ENCODE measurements at places on chromosomes 1 and 21. TPM values are rescaled to one million over a fixed set of nuclear protein-coding genes. Genes with fewer than 3 reads are reported as not detected.

GRCh38 chr21:37375866-37376574 is 9.4 kb downstream of the DYRK1A start:
- H3K36me3 ChIP-seq, result no peaks in the 10 kb centered on the region
- H3K27ac ChIP-seq, result no peak overlapping the region
- no peaks in the 10 kb centered on the region for H3K27me3 ChIP-seq
- H3K4me3 ChIP-seq, result no peak overlapping the region
- peaks cover 12% of the 10 kb centered on the region for H3K4me1 ChIP-seq

The FGR gene
- total RNA-seq, result 1.4 TPM

DNA sequence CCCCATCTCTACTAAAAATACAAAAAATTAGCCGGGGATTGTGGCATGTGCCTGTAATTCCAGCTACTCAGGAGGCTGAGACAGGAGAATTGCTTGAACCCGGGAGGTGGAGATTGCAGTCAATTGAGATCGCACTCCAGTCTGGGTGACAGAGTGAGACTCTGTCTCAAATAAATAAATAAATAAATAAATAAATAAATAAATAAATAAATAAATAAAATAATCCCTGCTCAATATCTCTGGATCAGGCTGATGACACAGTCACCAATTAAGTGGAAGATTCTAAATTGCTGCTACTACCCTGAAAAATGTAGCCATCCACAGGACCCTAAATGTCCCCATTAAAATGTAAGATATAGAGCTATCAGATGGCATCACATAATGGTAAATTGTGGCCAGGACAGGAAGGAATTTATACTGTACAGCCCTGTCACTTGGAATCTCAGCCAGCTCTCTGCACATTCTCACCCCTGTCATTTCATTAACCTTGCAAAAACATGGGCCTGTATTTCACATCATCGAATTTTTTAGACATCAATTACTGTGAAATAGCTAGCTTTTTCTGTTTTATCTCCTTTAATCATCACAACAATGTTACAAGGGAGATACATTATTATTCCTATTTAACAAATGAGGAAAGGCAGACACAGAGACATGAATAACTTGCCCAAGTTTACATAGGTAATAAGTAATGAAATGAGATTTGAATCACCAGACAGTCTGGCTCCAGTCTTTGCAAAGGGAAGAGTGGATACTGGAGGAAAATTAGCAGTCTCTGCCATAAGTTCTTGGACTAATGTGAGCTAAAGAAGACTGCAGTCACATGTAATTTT is 56.7 kb upstream of the NTPCR start:
- no peaks in the 10 kb centered on the region for H3K36me3 ChIP-seq
- H3K4me3 ChIP-seq, result no peak overlapping the region
- H3K27ac ChIP-seq, result no peak overlapping the region
- no peaks in the 10 kb centered on the region for H3K4me1 ChIP-seq
- no peaks in the 10 kb centered on the region for H3K27me3 ChIP-seq
- no peak for DNase-seq

The ERG gene
- 6.7 TPM for total RNA-seq

DNA sequence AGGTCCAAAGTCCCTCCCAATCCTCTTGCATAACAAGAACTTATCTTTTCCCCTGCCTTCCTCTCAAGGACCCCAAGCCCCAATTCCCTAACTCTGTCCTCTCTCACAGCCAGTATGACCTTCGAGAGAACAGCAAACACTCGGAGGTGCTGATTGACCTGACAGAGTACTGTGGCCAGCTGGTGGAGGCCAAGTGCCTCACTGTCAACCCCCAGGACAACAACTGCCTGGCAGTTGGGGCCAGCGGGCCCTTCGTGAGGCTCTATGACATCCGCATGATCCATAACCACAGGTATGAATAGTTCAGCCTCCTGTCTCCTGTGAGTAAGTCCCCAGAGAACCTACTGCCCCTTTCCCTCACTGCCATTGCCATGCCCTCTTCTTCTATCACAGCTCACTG is 29.9 kb upstream of the TMEM222 start:
- no peaks in the 10 kb centered on the region for H3K4me1 ChIP-seq
- H3K27ac ChIP-seq, result no peak overlapping the region

The BMP8A gene
- total RNA-seq, result 1.4 TPM

DNA sequence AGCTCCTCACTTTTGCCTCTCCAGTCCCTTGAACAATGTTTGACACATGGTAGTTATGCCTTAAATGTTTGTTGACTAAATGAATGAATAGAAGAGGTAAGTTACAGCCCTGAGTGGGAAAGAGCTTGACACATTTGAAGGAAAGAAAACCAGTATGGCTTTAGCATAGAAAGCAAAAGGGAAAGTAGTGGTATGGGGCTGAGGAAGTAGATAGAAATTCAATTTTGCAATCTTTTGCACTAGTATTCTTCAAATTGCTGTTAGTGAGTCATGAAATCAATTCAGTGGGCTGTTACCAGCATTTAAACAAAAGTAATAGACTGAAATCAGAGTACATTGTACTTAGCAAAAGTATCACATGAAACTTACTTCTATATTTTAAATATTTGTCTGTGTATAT is 21.1 kb downstream of the PLA2G4A start:
- DNase-seq, result no peak
- H3K27ac ChIP-seq, result no peak overlapping the region
- H3K36me3 ChIP-seq, result no peaks in the 10 kb centered on the region

The FCER1A gene
- total RNA-seq, result 0.47 TPM

- DNase-seq, result peak; percentile 74
- H3K36me3 ChIP-seq, result no peaks in the 10 kb centered on the region
- no peaks in the 10 kb centered on the region for H3K4me1 ChIP-seq
These were observed 35.9 kb downstream of the ITPKB start for GRCh38 chr1:226702957-226703831.

DNA sequence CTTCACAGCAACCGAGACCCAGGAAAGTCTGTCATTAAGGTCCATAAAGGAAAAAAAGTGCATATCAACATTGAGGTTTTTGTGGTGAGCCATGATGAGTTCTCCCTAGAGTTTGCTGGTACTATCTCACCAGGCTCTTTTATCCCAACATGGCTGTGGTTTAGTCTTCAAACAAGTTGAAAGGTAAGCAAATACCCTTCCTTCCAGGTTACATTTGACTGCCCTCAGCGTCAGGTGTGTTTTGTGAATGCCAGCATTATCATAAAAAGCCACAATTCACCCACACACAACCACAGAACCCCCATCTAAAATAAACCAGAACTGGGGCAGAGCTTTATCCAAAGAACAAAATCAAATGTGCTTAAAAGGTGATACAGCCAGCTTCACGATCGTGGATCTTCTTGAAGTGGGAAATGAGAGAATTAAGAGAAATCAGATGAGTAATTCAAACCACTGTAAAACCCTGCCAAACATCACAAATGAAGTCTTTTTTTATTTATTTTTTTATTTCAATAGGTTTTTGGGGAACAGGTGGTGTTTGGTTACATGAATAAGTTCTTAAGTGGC is 64.7 kb downstream of the SETD4 start:
- H3K36me3 ChIP-seq, result no peaks in the 10 kb centered on the region
- no peak overlapping the region for H3K27ac ChIP-seq
- no peak for DNase-seq
- H3K4me1 ChIP-seq, result no peaks in the 10 kb centered on the region
- H3K27me3 ChIP-seq, result no peaks in the 10 kb centered on the region

- no peaks in the 10 kb centered on the region for H3K27me3 ChIP-seq
- peaks cover 19% of the 10 kb centered on the region for H3K4me1 ChIP-seq
- H3K27ac ChIP-seq, result peak overlapping the region; percentile 94
- no peak for DNase-seq
- H3K4me3 ChIP-seq, result peak overlapping the region; percentile 93
These were observed 945 bp downstream of the WDR3 start for GRCh38 chr1:117930484-117930883.

DNA sequence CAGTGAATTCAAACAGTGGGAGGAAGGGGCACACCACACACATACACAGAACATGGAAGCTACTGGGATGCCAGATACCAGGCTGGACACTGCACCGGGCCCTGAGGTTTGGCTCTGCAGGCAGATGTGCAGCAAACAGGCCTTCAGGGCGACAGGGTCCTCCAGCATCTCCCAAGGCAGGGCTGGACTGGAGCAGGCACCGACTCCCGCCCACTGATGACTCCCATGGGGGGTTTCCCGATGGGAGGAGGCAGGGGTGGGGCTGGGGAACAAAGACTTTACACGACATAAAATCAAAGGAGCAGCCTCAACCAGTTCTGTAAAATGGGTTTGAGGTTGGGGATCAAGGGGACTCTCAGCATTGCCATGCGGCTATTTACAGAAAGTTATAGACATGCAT is 118.1 kb downstream of the SYT2 start:
- H3K27me3 ChIP-seq, result no peaks in the 10 kb centered on the region
- no peaks in the 10 kb centered on the region for H3K36me3 ChIP-seq
- DNase-seq, result no peak
- no peak overlapping the region for H3K4me3 ChIP-seq

The TESK2 gene
- total RNA-seq, result 15.3 TPM

GRCh38 chr1:204240233-204240632 is 26.4 kb upstream of the GOLT1A start:
- no peaks in the 10 kb centered on the region for H3K36me3 ChIP-seq
- H3K27me3 ChIP-seq, result no peaks in the 10 kb centered on the region
- H3K27ac ChIP-seq, result no peak overlapping the region
- no peak for DNase-seq
- H3K4me3 ChIP-seq, result no peak overlapping the region

DNA sequence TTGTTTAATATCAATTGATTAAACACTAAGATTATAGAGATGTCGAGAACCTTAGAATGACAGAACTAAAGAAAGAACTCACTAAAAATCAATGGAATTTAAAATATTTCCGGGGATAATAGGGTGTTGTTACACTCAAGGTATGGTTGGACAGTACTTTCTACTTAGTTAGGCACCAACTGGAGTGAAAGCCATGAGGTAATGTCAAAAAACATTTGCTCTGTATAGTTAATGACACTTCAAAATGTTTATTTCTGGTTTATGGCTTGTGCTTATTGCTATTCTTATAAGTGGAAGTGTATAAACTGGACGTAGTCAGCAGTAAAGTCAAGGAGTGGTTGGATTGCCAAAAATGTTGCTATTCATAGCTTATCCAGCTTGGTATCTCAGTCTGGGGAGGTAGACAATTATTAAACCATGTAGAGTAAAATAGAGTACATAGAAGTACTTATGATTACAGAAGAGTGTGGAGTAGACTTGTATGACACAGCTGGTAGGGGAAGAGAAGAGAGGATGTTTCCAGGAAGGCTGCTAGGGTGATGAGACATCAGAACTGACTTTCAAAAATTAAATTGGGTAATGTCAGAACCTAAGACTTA is 56.5 kb upstream of the BMP8A start:
- no peak overlapping the region for H3K4me3 ChIP-seq
- no peaks in the 10 kb centered on the region for H3K27me3 ChIP-seq
- H3K27ac ChIP-seq, result peak overlapping the region; percentile 39
- H3K4me1 ChIP-seq, result no peaks in the 10 kb centered on the region
- no peak for DNase-seq
- no peaks in the 10 kb centered on the region for H3K36me3 ChIP-seq

The ACKR1 gene
- total RNA-seq, result 11.6 TPM

- H3K4me1 ChIP-seq, result no peaks in the 10 kb centered on the region
- H3K36me3 ChIP-seq, result no peaks in the 10 kb centered on the region
- no peaks in the 10 kb centered on the region for H3K27me3 ChIP-seq
- no peak overlapping the region for H3K4me3 ChIP-seq
- no peak overlapping the region for H3K27ac ChIP-seq
- no peak for DNase-seq
These were observed 717.9 kb downstream of the AMY1C start for GRCh38 chr1:104467590-104467989.

The LRRC7 gene
- total RNA-seq, result 0.22 TPM

The PCP4 gene
- 0.99 TPM for total RNA-seq

DNA sequence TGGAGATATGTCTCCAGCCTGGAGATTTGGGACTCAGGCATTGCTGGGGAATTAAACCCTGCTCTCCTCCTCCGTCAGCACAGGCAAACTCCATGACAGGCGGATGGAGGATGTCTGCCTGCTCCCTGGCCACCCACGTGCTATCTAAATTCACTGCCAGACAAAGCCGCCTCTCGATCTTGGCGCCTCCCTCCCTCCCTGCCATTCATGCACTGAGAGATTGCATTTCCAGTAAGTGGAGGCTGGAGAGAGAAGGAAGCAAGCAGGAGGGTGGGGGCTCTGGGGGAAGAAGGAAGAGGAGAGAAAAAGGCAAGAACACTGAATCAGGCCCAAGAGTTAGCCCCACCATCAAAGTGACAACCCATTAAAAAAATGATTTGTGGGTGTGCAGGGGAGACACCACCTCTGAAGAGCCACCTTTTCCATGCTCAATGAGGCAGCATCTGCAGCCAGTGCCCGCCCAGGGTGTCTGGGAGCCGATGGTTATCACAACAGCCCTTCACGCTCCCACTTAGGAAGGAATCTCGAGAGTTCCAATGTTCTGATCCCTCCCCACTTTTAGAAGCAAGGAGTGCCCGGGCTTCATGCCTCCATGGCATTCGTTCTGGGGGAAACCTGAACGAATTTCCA is 183.0 kb downstream of the HIVEP3 start:
- H3K27ac ChIP-seq, result no peak overlapping the region
- no peaks in the 10 kb centered on the region for H3K4me1 ChIP-seq
- H3K36me3 ChIP-seq, result no peaks in the 10 kb centered on the region
- H3K4me3 ChIP-seq, result no peak overlapping the region
- no peaks in the 10 kb centered on the region for H3K27me3 ChIP-seq

DNA sequence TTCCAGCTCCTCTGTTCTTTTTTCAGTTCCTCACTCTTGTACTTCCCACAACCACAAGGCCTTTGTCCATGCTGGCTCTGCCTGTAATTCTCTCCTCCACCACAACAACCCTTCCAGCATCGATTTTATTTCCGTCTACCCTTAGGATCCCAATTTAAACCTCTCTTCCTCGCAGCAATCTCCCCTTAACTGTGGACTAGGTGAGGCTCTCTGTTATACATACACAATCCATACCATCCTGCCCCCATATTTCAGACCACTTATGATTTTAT is 90.4 kb upstream of the ZC3H11B start:
- H3K4me1 ChIP-seq, result no peaks in the 10 kb centered on the region
- no peak for DNase-seq
- no peaks in the 10 kb centered on the region for H3K36me3 ChIP-seq
- H3K27me3 ChIP-seq, result no peaks in the 10 kb centered on the region
- H3K4me3 ChIP-seq, result no peak overlapping the region
- H3K27ac ChIP-seq, result no peak overlapping the region

The MCL1 gene
- 285 TPM for total RNA-seq

GRCh38 chr1:151361883-151362282 is 10.6 kb downstream of the SELENBP1 start:
- H3K4me1 ChIP-seq, result no peaks in the 10 kb centered on the region
- no peak overlapping the region for H3K27ac ChIP-seq
- no peak overlapping the region for H3K4me3 ChIP-seq

GRCh38 chr1:38061883-38062328 is 15.3 kb upstream of the POU3F1 start:
- H3K27me3 ChIP-seq, result no peaks in the 10 kb centered on the region
- H3K36me3 ChIP-seq, result no peaks in the 10 kb centered on the region
- H3K27ac ChIP-seq, result no peak overlapping the region
- no peak for DNase-seq
- H3K4me3 ChIP-seq, result no peak overlapping the region
- H3K4me1 ChIP-seq, result no peaks in the 10 kb centered on the region

The OLFML2B gene
- total RNA-seq, result 5.2 TPM

All from colonic mucosa (tissue), 4 donors.